NCI-H1436 (cell line): ENCODE measurements at places on chromosomes 3 and 15.

DNA sequence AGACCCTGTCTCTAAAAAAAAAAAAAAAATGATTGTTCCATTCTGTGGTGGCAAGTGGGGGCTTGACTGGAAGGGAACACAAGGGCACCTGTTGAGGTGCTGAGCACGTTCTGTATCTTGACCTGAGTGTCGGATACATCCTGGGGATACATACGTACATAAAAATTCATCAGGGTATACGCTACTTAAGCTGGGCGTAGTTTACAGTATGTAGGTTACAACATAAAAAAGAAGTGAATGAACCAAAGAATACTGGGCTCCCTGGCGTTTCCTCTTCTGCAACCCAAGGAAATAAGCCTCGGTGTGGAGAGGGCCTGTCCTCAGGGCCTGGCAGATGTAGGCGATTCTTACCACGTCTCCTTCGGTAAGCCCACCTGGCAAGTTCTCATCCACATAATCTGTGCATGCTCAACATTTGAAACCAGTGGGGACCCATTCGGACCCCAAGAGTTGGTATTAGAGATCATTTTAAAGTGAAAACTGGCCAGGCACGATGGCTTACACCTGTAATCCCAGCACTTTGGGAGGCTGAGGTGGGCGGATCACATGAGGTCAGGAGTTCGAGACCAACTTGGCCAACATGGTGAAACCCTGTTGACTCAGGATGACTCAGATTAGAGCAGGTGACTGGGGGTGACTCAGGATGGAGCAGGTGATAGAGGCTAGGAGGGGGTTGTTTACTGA lies 5.1 kb upstream of the MUC20 start:
- DNase-seq, result no peak

GRCh38 chr15:51799282-51800252 lies 29.9 kb upstream of the TMOD3 start:
- DNase-seq, result no peak

DNA sequence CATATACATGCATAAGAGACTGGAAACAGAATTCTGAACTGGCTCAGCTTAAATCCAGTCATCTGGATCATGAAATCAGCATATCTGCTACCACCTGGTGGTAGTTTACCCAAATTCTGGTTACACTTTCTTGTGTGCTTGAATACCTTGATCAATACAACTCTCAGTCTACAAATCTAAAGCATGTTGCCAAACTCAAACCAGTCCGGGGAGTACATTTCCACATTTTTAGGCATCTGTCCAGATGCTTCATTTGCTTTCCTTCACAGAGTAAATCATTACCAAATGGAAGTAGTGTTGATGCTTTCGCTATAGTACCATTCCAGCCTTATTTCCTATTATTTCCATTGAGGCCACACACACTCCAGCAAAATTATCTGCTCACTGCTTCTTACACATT lies 126.4 kb downstream of the P2RY1 start:
- no peak for DNase-seq

DNA sequence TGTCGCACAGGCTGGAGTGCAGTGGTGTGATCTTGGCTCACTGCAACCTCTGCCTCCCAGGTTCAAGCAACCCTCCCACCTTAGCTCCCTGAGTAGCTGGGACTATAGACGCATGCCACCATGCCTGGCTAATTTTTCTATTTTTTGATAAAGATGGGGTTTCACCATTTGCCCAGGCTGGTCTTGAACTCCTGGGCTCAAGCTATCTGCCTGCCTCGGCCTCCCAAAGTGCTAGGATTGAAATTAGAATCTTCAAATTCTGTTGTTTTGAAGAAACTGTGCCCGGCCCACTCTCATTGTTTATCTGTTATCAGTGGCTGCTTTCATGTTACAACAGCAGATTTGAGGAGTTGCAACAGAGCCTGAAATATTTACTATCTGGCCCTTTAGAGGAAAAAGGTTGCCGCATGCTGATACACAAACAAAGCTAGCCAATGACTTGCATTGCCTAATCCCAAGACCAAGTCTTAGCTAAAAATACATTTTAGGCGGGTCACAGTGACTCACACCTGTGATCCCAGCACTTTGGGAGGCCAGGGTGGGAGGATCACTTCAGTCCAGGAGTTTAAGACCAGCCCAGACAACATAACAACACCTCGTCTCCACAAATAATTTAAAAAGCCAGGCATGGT lies 43.2 kb upstream of the PPP4R2 start:
- no peak for DNase-seq

DNA sequence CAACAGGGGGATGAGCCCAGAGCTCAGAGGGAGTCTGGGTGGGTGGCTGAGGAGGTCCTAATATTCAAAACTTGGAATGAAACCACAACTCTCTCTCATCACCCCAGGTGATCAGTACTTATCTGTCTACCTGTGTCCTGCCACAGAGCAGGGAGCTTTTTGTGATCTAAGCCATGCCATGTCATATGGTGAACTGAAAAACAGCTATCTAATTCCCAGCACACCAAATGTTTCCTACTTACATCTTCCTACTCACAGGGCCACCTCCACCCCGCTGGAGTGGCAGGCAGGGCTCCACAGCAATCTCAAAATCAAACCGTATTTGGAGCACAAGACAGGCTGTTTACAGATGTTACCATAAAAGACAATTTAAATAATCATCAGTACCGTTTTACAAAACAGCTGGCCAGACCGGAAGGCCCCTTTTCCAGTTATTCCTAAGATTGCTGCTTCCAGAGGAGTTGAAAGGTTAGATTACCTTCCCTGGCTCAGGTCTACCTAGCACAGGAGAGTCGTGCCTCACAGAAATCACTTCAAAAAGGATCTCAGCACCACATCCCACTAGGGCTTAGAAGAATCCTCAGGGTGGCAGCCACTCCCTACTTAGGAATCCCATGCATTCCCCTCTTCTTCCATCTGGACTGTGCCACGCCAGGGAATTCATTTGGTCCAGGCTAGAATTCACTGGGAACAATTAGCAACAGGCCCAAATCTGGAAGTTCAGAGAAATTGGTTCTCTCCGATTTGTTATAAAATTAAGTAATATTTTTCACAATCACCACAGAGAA lies 226.6 kb upstream of the IL12A start:
- DNase-seq, result no peak

DNA sequence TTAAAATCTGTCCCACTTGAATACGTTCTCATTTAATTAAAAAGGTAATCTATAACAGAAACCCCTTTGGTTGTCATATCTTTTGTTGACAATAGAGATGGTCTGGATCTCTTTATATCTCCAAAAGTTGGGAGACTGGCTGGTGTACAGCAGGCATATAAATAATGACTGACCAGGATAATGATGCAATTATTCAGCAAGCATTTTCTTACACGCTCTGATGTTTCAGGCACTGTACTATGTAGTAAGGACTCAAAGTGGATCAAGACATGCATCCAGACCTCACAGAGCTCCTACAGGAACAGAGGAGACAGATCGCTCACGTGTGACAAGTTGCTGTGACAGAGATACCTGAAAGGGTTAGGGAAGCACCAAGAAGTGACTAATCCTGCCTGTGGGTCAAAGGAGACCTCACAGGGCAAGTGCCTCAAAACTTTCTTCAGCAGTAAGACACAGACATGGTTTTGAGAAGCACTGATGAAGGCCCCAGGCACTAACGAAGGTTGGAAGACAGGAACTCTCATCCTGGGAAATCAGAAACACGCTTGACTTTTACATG lies 25.7 kb downstream of the VPS39 start:
- no peak for DNase-seq

- DNase-seq, result no peak
Measured at GRCh38 chr3:109122690-109123089, 4.8 kb upstream of the MORC1 start.

GRCh38 chr15:39199076-39199475 lies 381.8 kb upstream of the THBS1 start:
- DNase-seq, result no peak

GRCh38 chr3:99071096-99071495 lies 169.6 kb upstream of the DCBLD2 start:
- no peak for DNase-seq
